Stimulated activated CD4-positive, alpha-beta T cell treated with anti-CD3 and anti-CD28 coated beads, Interleukin-12 subunit alpha, Interleukin-12 subunit beta, amount 100 ng/mL, for 4 hours (primary cell): ENCODE measurements at places on chromosomes 13 and 19.

DNA sequence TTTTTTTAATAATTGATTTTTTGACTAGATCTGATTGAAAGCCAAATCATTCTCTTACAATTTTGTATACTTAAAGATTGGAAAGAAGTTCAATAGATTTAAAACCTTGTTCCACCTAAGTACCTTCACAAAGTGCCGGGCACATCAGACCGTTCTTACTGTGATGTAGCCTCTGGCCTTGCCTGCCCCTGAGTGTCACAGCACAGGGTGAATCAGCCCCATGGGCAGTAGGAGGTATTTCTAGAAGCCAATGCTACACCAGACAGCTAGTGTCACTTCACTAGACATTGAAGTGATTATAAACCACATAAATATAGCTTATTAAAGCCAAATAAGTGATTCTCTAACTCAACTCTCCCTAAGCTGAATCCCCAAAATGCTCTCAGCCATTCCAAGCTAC, 131.3 kb downstream of the LACC1 start:
- no peak for DNase-seq

- no peak for DNase-seq
Observed at GRCh38 chr19:57075801-57076492, 43.8 kb upstream of the USP29 start.

DNA sequence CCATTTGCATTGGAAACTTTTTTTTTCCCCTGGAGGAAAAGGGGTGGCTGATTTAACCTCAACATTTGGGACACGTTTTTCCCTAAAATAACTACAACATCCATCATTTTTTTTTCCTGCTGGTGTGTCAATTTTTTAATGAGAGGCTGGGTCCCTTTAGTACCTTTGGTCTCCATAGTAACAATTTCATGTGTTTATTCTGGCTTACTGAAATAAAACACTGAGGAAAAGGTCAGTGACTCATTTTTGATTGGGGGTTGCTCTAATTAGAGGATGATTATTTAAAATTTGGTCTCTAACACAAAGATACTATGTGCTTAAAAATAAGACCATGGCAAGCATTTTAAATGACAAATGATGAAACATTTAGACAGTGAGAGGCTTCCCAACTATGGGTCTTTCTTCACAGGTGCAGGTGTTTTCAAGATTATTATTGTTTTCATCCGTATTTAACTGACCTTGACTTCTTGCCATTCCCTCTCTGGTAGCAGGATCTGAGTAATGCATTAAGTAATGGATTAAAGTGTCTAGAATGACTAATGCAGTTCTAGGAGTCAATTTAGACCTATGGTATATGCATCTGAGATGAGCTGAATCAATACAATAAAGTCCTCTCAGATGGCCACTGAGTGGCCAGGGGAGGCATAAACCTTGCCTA, 406.4 kb downstream of the KCNRG start:
- DNase-seq, result no peak

GRCh38 chr19:5189318-5189607, 151.3 kb downstream of the PTPRS start:
- DNase-seq, result no peak

DNA sequence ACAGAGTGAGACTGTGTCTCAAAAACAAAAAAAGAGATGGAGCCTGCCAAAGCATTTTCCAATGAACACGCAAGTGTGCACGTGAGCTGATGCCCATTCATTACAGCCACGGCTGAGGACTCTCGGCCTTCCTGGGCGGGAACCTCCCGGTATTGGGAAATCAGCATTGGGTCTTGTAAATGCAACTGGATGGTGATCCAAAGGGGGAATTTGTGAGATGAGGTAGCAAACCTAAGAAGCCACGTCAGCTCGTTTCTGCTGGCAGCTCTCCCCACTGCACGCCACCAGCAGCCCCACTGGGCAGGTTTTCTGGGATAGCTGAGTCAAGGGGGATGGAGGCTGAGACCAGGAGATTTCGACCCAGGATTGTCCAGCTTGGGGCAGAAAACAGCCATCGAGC, 11.5 kb downstream of the C13orf46 start:
- DNase-seq, result no peak

DNA sequence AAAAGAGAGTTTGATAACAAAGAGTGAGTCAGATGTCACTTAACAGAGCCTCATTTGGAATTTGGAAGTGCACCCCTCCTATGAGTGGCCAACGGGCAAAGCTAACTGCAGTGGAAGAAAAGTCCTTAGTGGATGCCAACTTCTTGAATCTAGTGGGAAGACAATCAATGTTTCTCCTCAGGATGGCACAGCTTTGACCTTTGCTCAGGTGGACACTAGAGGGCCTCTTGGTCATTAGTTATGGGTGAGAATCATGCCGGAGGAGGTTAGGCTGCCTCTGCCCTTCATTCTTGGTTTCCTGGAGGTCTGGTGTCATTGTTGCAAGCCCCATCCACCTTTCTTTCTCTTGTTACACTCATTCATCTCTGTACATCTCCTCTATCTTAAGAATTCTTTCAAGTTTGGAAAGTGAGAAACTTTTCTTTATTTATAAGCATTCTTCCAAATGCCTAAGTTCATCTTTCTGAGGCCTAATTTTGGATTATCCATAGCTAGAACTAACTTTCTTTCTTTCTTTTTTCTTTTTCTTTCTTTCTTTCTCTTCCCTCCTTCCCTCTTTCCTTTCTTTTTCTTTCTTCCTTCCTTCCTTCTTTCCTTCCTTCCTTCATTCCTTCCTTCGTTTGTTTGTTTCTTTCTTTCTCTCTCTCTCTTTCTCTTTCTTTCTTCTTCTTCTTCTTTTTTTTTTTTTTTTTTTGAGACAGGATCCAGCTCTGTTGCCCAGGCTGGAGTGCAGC, 327.2 kb upstream of the TSHZ3 start:
- DNase-seq, result no peak

- no peak for DNase-seq
Observed at GRCh38 chr13:26062853-26063444, 11.1 kb upstream of the SHISA2 start.

- no peak for DNase-seq
Observed at GRCh38 chr19:18672606-18673337, 10.7 kb upstream of the CRTC1 start.
